ENCODE measurements at places on chromosomes 7 and 10.

DNA sequence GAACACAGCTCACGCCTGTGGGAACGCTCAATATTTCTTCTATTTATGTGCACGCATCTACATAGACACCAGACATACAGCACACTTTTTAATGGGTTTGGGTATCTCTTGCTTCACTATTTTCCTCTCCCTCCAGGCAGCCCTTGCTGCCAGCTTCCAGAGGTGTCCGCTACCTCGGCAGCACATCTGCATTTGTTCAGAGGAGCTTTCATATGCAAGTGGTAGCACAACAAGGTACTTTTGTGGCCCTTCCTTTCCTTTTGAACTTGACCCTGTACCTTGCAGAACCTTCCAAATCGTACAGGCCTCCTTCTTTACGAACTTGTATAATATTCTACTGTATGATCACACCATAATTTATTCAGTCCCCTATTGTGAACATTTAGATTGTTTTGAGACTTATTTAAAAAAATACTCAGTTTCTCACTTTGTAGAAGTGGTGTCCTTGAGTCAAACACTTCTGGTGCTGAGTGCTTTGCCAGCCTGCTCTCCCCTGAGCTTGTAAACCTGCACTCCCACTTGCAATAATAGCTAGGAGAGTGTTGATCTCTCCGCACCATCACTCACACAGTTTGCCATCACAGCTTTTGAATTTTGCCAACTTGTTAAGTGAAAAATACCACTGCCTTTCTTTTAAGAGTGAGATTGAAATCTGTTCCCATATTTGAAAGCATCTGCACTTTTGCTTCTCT is 106.0 kb upstream of the ZNF32 start:
- DNase-seq: no peak

DNA sequence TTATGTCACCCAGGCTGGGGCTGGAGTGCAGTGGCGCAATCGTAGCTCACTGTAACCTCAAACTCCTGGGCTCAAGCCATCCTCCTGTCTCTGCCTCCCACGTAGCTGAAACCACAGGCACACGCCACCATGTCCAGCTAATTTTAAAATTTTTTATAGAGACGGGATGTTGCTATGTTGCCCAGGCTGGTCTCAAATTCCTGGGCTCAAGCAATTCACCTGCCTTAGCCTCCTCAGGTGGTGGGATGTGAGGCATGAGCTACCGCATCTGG is 123.2 kb upstream of the PARD3 start:
- no peak for DNase-seq

DNA sequence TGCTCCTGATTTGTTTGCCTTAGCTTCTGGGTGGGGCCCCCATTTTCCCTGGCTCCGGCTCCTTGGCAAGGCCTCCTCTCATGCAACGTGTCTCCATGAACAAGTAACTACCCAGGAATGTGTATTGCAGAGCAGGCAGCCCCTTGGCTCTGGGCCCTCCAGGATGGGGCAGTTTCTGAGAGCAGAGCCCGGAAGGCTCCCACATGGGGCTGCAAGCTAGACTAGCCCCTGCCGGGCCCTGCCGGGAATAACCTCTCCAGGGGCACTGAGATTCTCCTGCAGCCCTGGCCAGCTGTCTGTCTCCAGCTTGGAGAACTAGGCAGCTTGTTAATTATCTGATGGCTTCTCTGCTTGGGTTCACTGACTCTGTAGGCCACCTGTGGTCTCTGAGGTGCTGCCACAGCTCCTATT is 184.0 kb upstream of the INHBA start:
- peak; percentile 17 for DNase-seq

DNA sequence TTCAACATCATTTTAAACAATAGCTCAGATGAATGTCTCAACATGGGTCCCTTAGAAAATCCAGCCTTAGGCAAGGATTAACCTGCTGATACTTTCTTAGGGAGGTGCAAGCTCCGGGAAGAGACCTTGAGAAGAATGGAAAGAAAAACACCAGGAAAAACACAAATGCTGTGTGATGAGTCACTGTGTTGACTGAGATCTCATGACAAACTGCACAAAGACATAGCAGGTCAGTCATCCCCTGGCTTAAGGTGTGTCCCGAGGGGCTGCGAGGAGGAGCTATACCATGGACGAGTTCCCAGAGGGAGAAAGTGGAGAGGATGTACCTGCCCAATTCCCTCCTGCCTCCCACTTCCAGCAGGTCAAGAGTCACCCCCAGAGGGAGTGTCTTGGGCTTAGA is 98.0 kb downstream of the TEX36 start:
- DNase-seq: no peak

- no peak for DNase-seq
Measured at GRCh38 chr10:10045765-10046028, 972.0 kb upstream of the CELF2 start.

DNA sequence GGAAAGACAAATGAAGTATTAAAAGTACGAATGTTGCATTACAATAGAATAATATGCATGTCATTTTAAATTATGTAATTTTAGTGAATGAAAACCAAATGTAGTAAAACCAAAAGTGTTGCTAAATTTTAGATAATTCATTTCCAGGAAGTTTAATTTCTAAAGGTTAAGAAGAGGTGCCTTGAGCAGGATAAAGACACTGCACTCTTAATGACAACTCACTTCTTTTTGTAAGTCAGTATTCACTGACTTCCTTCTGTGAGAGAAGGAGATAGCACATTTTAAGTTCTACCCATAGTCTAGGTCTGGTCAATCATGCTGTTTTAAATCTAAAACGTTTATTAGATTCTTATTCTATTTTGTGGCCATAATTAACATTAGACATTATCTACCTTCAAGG is 160.2 kb downstream of the CRPPA start:
- no peak for DNase-seq

GRCh38 chr10:5643346-5644067 is 22.9 kb downstream of the ASB13 start:
- no peak for DNase-seq

DNA sequence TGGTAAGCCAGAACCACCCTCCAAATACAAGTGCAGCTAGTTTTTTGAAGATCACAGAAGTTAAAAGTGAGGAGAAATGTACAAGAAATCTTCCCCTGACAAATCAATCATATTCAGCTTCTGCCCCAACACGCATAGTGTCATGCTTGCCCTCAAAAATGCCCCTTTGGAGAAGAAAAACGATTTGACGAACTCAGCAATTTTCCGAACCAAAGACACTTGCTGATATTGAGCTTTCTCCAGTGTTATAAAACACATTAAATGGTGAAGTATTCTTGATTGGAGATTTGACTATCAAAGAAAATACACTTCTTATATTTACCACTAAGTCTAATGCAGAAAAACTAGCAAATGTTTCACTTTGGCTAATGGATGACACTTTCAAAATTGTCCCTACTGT is 195.5 kb downstream of the ETV1 start:
- no peak for DNase-seq

- DNase-seq: no peak
Measured at GRCh38 chr7:2665359-2665791, 22.6 kb upstream of the AMZ1 start.

GRCh38 chr7:7923818-7924217 is 44.8 kb upstream of the GLCCI1 start:
- no peak for DNase-seq

DNA sequence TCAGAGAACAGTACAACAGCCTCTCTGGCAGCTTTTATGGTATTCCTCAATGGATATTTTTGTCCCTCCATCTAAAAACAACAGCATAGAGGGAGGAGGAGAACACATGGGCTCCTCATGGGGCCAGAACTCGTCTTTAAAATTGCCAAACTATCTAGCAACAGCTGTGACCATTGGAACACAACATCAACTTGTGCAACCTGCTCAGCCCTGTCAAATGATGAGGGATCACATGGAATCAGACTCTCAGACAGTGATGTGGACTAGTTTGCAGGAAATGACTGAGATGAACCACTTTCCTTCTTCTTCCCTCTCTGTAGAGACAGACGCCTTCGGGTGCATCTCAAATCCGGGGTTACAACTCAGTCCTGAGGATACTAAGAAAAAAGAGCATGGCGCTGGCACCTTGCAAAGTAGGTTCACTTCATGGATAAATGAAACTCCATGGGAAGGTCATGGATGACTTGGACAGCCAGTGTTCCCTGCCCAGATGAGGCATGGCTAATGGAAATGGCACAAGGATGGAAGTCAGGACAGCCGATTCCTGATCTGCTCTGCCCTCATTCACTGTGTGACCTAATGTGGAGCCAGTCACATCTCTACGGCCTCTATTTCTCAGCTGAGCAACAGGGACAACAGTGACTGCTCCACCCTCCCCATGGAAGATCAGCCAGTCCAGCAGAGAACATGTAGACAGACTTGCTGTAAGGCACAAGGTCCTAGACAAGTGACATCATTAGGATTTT is 24.6 kb upstream of the DGKI start:
- no peak for DNase-seq

- no peak for DNase-seq
Measured at GRCh38 chr7:5699467-5700384, 81.7 kb downstream of the RNF216 start.

GRCh38 chr10:70317272-70317942 is 33.6 kb upstream of the NPFFR1 start:
- DNase-seq: no peak

DNA sequence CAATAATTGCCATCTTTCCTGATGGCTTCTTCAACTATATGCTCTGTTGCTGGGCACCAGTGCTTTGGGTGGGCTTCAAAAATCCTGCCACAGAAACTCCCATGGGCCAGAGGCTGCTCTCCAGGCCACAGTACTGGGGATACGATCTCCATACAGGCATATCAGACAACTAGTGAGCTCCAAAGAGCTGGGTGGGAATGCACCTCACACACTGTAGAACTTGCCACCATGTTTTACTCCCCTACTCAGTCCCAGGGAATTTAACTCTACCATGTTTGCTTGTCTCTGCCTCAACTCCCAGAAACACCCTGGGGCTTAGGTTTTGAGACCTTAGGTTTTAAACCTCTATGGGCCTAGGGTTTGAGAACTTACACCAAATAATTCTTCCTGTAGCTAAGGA is 20.5 kb upstream of the TRUB1 start:
- no peak for DNase-seq

DNA sequence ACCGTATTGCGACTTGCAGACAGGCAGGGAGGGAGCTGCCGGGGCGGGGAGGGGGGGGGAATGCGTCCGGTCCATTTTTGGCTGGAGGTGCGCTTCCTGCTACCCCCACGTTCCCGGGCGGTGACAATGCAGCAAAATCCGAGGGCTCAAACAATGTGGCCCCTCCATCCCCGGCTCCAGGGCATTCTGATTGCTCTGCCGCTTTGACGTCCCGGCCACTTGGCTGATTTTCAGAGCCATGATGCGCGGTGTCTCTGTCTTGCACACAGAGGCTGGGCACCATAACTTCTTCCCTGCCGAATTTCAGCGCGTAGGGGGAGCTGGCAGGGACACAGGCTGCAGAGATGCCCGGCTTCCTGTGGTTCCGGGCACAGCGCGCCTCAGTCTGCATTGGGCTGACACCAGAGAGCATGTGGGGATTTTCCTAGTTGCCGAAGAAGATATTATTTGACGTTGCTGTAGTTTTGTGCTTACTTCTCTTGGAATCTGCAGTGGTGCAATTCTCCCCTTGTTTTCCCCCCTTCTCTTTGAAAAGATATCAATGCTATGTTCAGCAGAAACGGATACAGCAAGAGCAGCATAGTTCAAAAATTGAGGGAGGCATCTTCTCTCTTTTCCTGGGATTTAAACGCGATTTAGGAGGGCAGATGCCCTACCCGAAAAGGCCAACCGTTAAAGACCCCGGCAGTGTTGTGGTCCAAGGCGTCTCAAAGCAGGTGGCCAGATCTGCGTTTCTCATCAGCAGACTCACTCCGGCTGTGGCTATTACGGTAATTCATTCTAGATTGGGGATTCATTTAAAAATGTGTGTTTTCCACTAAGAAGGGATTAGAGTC is 1.4 kb downstream of the HECW1 start:
- peak; percentile 14 for DNase-seq

DNA sequence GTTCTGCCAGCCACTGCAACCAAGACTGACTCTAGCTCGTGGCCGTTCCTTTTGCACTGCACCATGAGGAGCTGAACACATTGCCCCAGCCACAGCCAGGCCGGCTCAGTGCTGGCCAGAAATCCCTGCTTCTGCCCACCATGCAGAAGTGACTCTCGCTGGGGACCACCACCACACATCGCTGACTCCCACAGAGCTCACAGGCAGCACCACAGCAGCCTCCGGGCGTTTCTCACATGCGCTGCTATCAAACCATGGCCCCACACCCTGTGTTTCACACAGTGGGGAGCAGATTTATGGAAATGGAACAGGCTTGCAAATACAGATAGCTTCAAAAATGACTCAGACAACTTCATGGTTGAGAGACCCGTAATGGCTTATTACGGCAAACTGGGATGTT is 15.4 kb upstream of the SDK1 start:
- DNase-seq: peak; percentile 14

DNA sequence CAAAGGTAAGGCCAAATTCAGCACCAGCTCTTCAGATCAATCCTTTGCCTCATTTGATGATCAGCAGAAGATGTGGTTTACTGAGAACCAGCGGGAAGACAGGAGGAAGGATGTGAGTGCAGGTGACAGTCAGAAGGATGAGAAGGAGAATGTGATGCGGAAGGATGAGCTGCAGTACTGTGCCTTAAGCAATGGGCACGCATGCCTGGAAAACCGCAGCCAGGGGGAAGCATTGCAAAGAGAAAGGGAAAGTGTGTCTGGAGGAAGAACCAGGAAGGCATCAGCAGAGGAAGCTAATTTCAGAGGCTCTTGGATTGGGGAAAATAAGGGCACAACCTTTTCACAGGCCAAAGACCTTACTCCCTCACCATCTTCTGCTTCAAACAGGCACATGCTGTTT is 25.7 kb downstream of the C10orf71 start:
- peak; percentile 64 for DNase-seq

DNA sequence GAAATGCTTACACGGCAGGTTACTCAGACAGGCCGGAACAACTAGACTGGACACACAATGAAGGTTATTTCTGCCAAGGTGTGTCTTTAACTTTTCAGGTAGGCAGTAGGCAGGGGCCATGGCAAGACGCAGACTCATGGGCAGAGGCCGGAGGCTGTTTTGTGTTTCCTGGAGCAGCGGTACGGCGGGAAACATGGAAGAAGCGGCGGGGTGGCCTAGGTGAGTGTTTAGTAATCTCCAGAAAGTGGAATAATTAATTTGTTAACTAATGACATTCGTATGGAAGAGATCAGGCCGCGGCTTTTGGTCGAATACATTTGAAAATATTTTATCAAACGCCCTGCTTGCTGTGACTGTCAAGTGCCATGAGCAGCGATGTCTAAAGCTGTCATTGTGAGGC is 277.8 kb downstream of the WDR37 start:
- DNase-seq: no peak

GRCh38 chr10:63573068-63573697 is 52.0 kb downstream of the REEP3 start:
- DNase-seq: no peak

DNA sequence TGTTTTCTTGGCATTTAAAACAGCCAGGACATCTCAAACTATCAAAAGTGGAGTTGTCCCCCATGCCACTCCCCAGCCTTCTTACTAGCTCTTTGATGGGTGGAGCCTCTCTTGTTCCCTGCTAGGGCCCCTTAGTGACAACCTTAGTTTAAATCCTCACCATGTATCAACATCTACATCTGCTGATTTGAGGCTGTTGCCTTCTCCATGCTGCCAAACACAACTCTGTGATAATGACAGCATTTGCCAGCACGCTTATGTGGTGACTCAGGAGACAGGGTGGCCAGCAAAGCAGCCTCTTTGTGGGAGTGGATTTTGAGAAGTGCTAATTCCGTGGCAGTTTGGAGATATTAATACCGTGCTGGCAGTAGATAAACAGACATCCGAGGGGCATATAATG is 145.4 kb downstream of the LRRC4 start:
- no peak for DNase-seq

GRCh38 chr7:115066634-115067033 is 144.7 kb downstream of the MDFIC start:
- no peak for DNase-seq

GRCh38 chr10:68628576-68629127 is 68.5 kb downstream of the TET1 start:
- no peak for DNase-seq
